ENCODE measurements at places on chromosomes 1 and 21.

DNA sequence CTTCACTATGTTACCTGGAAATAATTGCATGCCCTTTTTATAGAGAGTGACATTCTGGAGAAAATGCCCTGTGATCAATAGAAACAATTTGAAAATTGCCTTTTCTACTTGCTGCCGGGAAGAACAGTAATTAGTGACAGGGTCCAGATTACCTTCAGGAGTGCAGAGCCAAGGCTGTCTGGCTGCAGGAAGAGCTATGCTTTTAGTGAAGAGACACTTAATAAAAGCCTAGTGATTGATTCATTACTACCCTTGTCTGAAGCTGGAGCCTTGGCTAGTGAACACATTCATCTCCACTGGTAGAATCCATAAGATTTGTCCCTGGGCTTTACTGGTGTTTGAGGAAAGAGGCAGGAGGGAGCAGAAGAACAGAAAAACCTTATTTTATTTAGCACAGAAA is 12.9 kb upstream of the DNASE2B start:
- DNase-seq, result no peak

DNA sequence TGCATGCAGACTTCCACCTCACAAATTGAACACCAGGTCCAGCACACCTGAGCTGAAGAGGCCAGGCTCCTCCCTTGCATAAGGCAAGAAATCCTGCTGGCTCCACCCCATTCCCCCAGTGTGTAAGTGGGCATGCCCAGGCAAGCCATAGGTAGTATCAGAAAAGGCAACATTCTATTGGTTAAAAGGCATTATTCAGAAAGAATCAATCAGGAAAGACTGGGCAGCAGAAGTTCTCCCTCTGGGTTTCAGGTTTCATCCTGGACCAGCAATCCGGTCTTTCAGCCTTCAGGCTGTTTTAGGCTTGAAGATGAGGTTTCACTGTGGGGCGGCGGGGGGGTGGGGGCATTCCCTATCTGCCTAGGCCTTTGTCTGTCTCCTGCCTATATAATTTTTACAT is 42.0 kb upstream of the LHX8 start:
- DNase-seq, result no peak

DNA sequence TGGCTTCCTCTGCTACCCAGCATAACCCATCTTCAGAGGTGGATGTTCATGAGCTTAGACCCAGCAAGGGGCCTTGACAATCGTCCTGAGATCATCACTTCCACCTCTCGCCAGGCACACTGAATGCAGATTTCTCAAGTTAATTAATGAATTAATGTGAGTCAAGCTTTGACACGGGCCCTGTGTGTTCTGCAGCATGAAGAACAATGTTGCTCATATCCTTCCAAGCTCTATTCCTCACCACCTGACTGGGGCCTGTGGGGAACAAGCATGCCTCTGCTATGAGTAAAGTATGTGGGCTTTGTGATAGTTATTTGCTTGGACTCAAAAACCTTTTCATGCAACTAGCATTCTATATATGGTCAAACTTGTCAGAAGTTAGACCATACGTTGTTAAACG is 122.0 kb downstream of the SEC16B start:
- no peak for DNase-seq

- DNase-seq, result no peak
Observed at GRCh38 chr21:29316029-29316742, 17.5 kb downstream of the BACH1 start.

DNA sequence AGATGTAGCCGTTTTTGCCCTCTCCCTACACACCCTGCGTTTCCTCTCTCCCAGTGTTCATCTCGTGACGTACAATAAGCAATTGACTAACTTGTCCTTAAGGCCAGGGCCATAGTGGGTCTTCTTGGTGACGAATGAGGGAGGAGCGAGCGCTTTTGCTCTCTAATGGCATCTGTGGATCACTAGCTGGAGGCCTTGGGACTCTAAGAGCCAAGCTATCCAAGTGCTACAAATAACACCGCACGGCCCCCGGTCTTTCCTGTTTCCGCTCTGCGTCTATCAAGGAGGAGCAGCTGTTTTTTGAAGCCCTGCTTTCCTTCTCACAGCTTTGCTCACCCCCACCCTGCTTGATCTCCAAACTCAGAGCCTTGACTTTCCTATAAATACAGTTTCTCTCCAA is 25.2 kb downstream of the EVA1C start:
- no peak for DNase-seq

GRCh38 chr1:212529211-212529741 is 79.3 kb upstream of the ATF3 start:
- DNase-seq, result no peak

DNA sequence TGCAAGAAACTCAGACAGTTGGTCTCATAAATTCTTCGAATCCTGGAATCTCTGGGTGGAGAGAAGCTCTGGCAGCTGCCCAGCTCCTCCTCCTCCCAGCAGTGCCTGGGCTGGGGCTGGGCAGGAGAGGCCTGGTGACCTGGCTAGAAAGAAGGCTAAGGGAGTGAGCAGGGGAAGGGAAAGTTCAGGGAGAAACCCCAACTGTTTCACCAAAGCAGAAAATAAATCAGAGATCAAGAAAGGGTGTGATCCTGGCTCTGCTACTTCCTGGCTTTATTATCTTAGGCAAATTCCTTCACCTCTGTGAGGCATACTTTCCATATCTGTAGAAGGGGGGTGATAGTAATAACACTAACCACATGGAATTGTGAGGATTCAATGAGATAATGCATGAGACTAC is 8.8 kb upstream of the COL16A1 start:
- no peak for DNase-seq

- DNase-seq, result peak; percentile 75
Observed at GRCh38 chr1:19715334-19716203, 50.9 kb downstream of the HTR6 start.

DNA sequence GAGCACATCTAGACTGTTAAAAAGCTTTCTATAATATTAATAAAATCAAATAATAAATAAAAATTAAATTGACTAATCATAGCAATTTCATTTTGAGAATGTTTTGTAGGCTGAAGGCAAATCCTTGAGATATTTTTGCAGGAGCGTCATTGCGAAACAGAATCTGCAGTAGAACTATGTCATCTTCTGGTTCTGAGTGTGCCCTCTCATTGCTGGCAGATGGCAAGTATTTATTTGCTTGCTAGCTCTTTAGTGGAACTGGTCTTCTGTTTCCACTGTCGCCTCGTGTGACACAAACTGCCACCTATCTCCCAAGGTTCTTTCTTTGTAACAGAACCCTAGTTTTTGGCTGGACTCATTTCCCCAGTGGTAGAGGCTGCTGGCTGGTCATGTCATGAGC is 19.0 kb upstream of the IRF2BP2 start:
- DNase-seq, result no peak

- DNase-seq, result no peak
Observed at GRCh38 chr1:111848852-111849545, 93.3 kb downstream of the DDX20 start.

DNA sequence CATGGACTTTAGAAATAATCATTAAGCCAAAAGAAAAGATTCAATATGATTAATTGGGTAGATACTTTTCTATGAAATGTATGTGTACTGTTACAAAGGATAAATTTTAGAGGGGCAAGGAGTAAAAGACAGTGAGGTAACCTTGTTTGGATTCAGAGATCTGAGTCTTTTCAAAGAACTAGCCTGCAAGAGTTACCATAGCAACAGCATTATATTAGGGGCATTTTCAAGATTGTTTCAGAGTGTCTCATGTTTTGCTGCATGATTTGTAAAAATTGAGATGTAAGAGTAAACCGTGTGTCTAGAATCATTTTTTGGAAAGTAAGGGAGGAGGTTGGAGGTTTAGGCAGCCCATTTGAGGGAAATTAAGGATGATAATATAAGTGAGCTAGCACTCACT is 70.6 kb upstream of the KIAA1614 start:
- no peak for DNase-seq

DNA sequence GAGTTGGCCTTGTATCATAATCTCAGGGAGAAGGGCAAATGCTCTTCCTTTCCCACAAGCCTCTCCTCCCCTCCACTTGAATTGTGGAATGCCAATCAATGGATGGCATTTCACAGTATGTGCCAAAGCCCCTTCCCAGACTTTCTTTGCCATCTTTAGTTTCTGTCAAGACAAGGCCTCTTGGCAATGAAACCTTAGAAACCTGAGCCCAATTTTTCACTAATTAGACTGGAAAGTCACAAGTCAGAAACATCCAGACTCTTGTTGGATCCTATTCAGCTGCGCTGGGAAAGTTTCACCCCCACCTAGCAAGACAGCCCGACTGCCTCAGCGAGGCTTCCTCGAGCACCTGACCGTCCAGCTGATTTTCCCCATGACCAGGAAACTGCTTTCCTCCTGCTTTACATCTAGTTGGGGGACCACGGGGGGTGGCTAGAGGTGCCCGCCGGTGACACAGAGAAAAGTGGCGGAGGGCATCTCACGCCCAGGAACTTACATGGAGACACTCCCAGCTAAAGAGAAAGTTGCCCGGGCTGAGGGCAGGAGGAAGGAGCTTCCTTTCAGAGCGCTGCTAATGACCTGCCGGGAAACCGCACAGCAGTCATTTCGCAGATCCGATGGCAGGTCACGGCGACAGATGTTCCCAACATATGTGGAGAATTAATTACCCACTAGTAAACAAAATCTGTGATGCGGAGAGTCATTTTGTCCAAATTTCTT is 302.6 kb upstream of the RRP15 start:
- DNase-seq, result no peak

GRCh38 chr1:172266528-172267174 is 153.8 kb upstream of the C1orf105 start:
- DNase-seq, result no peak

GRCh38 chr1:154546264-154547063 is 12.0 kb downstream of the UBE2Q1 start:
- peak; percentile 34 for DNase-seq

DNA sequence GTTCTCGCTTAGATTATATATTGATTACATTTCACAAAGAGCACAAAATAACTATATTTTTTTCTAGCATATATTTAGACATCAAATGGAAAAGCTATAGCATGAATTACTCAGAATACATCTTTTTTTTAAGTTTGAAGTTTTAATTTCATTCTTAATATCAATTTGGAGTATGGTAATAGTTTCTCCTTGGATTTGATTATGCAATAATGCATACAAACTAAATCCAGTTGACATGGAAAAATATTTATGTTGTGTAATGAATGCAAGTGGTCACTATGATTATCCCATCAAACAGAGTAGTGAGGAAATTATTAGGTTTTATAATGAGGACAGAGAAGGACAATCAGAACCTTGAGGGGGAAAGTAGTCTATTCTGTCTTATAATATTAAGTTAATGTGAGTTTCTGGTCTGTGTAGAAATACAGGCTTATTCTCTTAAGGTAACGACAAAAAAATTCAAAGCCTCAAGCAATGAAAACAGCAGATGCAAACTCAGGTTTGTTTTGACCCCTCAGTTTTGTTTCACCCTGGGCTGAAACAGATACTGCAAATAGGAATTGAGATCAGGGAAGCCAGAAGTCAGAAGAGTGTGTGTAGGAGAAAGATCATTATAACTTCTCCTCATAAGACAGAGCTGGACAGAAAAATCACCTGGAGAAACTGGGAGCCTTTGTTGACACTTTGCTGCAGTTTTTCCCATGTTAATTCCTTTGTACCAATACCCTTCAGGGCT is 23.7 kb downstream of the LRRC8B start:
- no peak for DNase-seq

DNA sequence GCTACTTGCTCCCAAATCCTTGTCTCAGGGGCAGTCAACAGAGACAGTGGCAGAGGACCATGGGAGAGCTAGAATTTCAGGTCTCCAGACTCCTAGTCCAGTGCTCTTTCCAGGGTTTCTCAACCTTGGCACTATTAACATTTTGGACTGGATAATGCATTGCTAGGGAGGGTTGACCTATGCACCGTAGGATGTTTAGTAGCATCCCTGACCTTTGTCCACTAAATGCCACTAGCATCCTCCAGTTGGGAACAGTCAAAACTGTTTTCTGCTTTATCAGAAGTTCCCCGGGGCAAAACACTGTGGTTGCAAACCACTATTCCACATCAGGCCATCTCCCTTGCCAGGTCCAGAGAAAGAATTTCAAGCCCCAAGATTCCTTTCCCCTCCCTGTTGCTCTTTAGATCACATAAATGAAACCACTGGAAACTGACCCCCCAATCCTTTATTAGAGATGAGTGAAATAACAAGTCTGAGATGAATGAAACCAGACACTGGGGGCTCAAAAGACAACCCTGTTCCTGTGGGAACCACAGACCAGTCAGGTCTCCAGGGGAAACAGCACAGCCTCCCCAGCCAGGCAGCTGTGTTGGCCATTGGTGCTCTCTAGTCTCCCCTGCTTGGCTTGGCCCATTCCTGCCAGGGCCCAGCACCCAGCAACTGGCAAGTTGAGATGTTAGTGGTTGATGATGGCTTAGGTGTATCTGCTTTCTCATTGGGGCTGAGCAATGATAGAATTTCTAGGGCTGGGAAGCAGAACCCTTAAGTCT is 3.8 kb upstream of the TCEA3 start:
- DNase-seq, result no peak

- DNase-seq, result no peak
Observed at GRCh38 chr1:20321573-20321972, 30.9 kb downstream of the VWA5B1 start.

DNA sequence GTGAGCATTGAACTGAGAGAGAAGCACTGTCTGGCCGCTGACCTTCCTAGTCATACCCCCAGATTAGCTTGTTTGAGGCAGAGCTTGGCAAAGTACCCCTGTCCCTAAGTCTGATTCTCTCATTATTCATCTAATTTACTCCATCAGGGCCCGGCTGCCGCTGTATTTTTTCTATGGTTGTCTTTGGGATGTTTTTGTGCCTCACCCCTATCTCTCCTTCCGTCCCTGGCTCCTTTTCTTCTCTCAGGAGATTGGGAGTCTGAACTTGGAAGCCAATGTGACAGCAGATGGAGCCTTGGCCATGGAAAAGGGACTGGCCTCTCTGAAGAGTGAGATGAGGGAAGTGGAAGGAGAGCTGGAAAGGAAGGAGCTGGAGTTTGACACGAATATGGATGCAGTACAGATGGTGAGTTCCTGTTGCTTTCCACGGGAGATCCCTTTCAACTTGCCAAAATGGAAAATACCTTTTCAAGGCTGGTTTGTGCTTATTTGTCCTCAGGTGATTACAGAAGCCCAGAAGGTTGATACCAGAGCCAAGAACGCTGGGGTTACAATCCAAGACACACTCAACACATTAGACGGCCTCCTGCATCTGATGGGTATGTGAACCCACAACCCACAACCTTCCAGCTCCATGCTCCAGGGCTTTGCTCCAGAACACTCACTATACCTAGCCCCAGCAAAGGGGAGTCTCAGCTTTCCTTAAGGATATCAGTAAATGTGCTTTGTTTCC is 53.9 kb downstream of the LAMC2 start:
- DNase-seq, result no peak

GRCh38 chr1:15272009-15272781 is 25.2 kb downstream of the FHAD1 start:
- no peak for DNase-seq

- no peak for DNase-seq
Observed at GRCh38 chr1:94883691-94884090, 43.2 kb downstream of the CNN3 start.

GRCh38 chr1:227944931-227945890 is 2.5 kb downstream of the WNT9A start:
- no peak for DNase-seq

Data from activated T-cell treated with anti-CD3 and anti-CD28 coated beads, Interleukin-2, amount 50 U/mL, for 4 hours (primary cell).